Ascending aorta (tissue), 2 donors: ENCODE measurements at places on chromosomes 1 and 21. TPM values are rescaled to one million over a fixed set of nuclear protein-coding genes. Genes with fewer than 3 reads are reported as not detected.

DNA sequence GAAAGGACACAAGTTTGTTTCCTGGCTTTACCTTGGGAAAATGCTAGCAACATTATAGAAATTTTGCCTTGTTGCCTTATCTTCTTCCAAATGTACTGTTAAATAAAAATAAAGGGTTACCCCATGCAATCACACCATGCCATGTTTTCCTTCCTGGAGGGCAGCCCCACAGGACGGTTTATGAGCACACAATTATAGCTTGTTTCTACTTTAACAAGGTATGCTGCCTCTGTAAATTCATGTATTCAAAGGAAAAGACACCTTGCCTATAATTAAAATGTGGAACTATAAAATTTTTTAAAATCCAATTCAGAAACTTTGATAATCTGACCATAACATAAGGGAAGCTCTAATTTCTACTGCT is 63.4 kb downstream of the CAPN2 start:
- H3K27ac ChIP-seq, result peak overlapping the region; percentile 75
- peaks cover 62% of the 10 kb centered on the region for H3K36me3 ChIP-seq
- H3K4me3 ChIP-seq, result no peak overlapping the region
- peaks cover 8% of the 10 kb centered on the region for H3K4me1 ChIP-seq
- H3K27me3 ChIP-seq, result no peaks in the 10 kb centered on the region

DNA sequence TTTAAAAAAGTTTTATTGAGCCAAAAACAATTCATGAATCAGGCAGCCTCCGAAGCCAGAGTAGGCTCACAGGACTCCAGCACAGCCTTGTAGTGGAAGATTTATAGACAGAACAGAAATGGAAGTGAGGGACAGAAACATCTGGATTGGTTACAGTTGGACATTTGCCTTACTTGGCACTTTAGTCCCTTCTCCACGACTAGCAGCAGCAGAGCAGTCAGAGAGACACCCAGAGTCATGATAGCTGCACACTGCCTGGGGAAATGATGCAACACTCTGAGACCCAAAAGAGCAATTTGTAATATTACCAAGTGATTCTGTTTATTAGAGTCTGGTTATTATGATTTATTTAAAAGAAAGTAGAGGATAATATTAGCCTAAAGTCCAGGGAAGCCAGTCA is 72.2 kb upstream of the KRTAP11-1 start:
- H3K27me3 ChIP-seq, result no peaks in the 10 kb centered on the region
- no peak for DNase-seq
- no peaks in the 10 kb centered on the region for H3K4me1 ChIP-seq
- H3K4me3 ChIP-seq, result no peak overlapping the region
- H3K27ac ChIP-seq, result no peak overlapping the region

PUM1 gene
- 52.3 TPM for total RNA-seq

- H3K4me1 ChIP-seq, result no peaks in the 10 kb centered on the region
- H3K27me3 ChIP-seq, result no peaks in the 10 kb centered on the region
- no peak overlapping the region for H3K4me3 ChIP-seq
- H3K27ac ChIP-seq, result no peak overlapping the region
- H3K36me3 ChIP-seq, result no peaks in the 10 kb centered on the region
Measured at GRCh38 chr1:72557446-72558049, 275.2 kb upstream of the NEGR1 start.

GRCh38 chr1:38031513-38031866 is 15.1 kb downstream of the POU3F1 start:
- no peaks in the 10 kb centered on the region for H3K27me3 ChIP-seq
- H3K4me3 ChIP-seq, result no peak overlapping the region
- no peaks in the 10 kb centered on the region for H3K4me1 ChIP-seq

GRCh38 chr1:225713281-225713680 is 60.4 kb upstream of the ENAH start:
- H3K4me1 ChIP-seq, result no peaks in the 10 kb centered on the region
- no peak overlapping the region for H3K4me3 ChIP-seq
- no peak for DNase-seq
- no peak overlapping the region for H3K27ac ChIP-seq
- no peaks in the 10 kb centered on the region for H3K36me3 ChIP-seq

ACTN2 gene
- total RNA-seq, result 10.5 TPM

DNA sequence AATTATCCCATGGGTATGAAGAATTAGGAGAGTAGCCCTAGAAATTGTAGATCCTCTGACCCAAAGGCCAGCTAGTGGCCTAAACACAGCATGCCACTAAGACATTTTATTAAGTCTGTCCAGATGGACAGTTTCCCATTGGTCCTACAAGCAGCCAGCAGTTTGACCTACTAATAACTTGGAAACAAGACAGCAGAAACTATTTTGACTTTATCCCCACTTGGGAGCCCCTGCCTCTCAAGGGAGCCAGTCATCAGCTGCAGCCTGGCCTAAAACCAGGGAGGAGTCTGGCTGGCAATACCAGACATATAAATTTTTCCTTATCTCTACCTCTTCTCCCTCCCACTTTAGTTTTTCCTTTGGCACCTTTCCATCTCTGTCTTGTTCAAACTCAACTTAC is 222.6 kb upstream of the KCTD3 start:
- H3K4me1 ChIP-seq, result no peaks in the 10 kb centered on the region
- no peak for DNase-seq
- no peak overlapping the region for H3K4me3 ChIP-seq
- no peak overlapping the region for H3K27ac ChIP-seq

DNA sequence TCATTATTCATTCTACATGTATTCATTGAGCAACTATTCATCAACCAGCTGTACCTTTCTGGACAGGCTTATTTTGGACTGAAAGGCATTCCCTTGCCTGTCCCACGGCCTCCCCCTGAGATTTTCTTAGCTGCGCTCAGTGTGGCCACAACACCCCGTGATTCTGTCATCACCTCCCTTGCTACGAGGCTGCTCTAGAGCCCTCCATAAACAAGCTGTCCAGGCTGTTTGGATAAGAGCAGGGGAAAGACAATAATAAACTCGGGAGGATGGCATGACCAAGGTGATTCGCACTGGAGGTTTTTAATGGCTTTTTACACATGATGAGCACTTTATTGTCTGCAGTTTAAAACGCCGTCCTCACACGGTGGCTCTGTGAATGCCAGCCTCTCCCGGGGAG is 139.7 kb downstream of the ROR1 start:
- H3K4me1 ChIP-seq, result peaks cover 3% of the 10 kb centered on the region
- peak overlapping the region; percentile 73 for H3K27ac ChIP-seq
- H3K36me3 ChIP-seq, result no peaks in the 10 kb centered on the region
- DNase-seq, result no peak
- H3K27me3 ChIP-seq, result no peaks in the 10 kb centered on the region

DNA sequence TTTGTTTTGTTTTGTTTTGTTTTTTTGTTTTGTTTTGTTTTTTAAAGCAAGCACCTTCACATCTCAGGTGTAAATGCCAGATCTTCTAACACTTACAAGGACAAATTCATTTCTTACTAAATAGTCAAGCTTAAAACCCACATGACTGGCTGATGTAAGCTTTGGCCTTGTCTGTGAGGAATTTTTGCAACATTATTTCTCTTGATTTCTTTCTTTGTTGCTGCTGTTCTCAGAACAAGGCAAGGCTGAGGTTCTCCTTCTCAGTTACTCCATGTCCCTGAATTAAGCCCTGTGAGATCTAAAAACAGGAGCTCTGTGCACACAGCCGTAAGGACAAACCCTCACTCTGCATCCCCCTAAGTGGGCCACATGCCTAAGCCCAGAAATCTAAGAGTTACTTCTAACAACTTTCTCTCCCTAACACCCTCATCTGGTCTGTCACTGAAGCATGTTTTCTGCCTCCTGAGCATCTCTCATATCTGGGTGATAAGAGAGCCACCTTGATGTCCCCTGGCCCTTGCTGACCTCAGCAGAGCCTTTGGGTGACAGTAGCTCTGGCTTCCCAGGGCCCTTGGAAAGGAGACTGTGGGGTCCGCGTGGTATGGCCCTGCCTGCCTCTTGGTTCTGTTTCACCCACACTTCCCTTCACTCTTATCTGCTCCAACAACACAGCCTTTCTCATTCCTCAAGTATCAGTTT is 81.2 kb upstream of the HOOK1 start:
- H3K4me1 ChIP-seq, result peaks cover 22% of the 10 kb centered on the region
- DNase-seq, result no peak
- H3K36me3 ChIP-seq, result no peaks in the 10 kb centered on the region
- no peak overlapping the region for H3K4me3 ChIP-seq

GRCh38 chr1:189434461-189434860 is 1043.2 kb downstream of the BRINP3 start:
- no peak overlapping the region for H3K4me3 ChIP-seq
- H3K36me3 ChIP-seq, result no peaks in the 10 kb centered on the region
- H3K27ac ChIP-seq, result no peak overlapping the region
- H3K4me1 ChIP-seq, result no peaks in the 10 kb centered on the region
- DNase-seq, result no peak

- H3K36me3 ChIP-seq, result no peaks in the 10 kb centered on the region
- no peaks in the 10 kb centered on the region for H3K27me3 ChIP-seq
- no peak overlapping the region for H3K4me3 ChIP-seq
- H3K4me1 ChIP-seq, result no peaks in the 10 kb centered on the region
- no peak overlapping the region for H3K27ac ChIP-seq
Measured at GRCh38 chr1:30126848-30127247, 596.5 kb downstream of the MATN1 start.

MPL gene
- total RNA-seq, result not detected

DNA sequence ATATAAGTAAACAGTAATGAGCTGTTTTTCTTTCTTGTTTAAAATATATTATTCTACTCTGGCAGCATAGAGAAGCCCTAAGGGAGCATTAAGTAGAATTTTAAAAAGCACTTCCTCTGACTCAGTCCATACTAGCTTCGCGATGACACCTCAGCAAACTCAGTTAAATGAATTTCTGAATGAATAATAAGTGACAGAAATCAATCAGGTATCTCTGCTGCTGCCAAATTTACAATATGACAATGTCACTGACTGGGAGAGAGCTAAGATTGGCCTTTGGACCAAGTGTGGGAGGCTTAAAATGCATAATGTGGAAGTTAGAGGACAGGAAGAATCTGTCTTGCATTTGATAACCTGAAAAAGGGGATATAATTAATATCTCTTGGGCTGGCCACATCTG is 296.1 kb downstream of the HHIPL2 start:
- H3K4me1 ChIP-seq, result no peaks in the 10 kb centered on the region
- no peaks in the 10 kb centered on the region for H3K36me3 ChIP-seq

ATAD3C gene
- not detected for total RNA-seq

DNA sequence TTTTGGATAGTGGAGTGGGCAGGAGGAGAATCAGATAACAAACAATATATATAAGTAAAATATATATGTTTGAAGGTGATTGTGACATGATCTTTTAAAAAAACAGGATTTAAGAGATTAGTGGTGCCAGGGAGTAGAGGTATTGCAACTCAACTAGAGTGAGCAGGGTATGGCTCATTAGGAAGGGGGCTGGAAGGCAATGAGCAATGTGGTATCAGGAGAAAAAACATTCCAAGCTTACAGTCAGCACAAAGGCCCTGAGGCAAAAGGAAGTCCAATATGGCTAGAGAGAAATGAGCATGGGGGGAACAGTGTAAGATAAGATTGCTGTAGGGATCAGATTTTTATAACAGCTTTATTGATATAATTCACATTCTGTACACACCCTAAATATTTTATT is 5.3 kb upstream of the GADD45A start:
- DNase-seq, result no peak
- H3K27ac ChIP-seq, result no peak overlapping the region
- H3K36me3 ChIP-seq, result no peaks in the 10 kb centered on the region

TFF2 gene
- not detected for total RNA-seq

FOXO6 gene
- total RNA-seq, result 5.7 TPM

GRCh38 chr1:115082949-115083348 is 6.4 kb downstream of the TSPAN2 start:
- H3K4me1 ChIP-seq, result peaks cover 27% of the 10 kb centered on the region
- no peaks in the 10 kb centered on the region for H3K27me3 ChIP-seq
- H3K27ac ChIP-seq, result peak overlapping the region; percentile 36
- no peak for DNase-seq
- H3K4me3 ChIP-seq, result no peak overlapping the region
